ENCODE measurements at places on chromosomes 4 and X.

- no peak overlapping the region for H3K27ac ChIP-seq
- DNase-seq = no peak
Measured at GRCh38 chr4:101290654-101291053, 56.7 kb downstream of the PPP3CA start.

- H3K4me3 ChIP-seq = no peak overlapping the region
- H3K4me1 ChIP-seq = no peaks in the 10 kb centered on the region
- no peaks in the 10 kb centered on the region for H3K36me3 ChIP-seq
- peak overlapping the region; percentile 55 for H3K27ac ChIP-seq
- DNase-seq = no peak
- H3K27me3 ChIP-seq = no peaks in the 10 kb centered on the region
Measured at GRCh38 chrX:150702966-150703694, 9.9 kb downstream of the MTMR1 start.

GRCh38 chrX:23610495-23610894, 56.8 kb upstream of the PRDX4 start:
- H3K4me3 ChIP-seq = no peak overlapping the region
- no peaks in the 10 kb centered on the region for H3K27me3 ChIP-seq
- H3K4me1 ChIP-seq = no peaks in the 10 kb centered on the region
- DNase-seq = no peak
- no peaks in the 10 kb centered on the region for H3K36me3 ChIP-seq

- no peak for DNase-seq
- H3K36me3 ChIP-seq = no peaks in the 10 kb centered on the region
- no peak overlapping the region for H3K27ac ChIP-seq
- no peaks in the 10 kb centered on the region for H3K4me1 ChIP-seq
- no peak overlapping the region for H3K4me3 ChIP-seq
- H3K27me3 ChIP-seq = no peaks in the 10 kb centered on the region
Measured at GRCh38 chrX:107171369-107172102, 34.7 kb downstream of the NUP62CL start.

DNA sequence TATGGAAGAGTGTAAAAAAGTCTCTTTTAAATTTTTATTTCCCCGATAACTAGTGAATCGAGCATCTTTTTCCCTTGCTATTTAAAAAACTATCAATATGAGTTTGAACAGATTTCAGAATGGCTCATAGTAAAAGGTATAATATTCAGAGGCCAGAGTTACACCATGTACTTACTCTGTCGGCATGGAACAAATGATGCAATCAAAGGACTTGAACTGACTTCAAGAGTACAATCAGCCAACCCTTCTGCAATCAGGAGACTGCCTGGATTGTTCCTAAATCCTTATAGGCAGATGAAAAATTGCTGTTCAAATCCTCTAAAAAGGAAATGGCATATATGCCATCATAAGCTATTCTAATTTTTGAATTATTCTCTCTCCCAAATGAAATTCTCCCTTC, 273.3 kb downstream of the SH2D1A start:
- H3K4me1 ChIP-seq = no peaks in the 10 kb centered on the region
- DNase-seq = no peak
- no peak overlapping the region for H3K27ac ChIP-seq
- no peaks in the 10 kb centered on the region for H3K36me3 ChIP-seq
- H3K27me3 ChIP-seq = no peaks in the 10 kb centered on the region
